ENCODE measurements at places on chromosomes 6 and 20.

DNA sequence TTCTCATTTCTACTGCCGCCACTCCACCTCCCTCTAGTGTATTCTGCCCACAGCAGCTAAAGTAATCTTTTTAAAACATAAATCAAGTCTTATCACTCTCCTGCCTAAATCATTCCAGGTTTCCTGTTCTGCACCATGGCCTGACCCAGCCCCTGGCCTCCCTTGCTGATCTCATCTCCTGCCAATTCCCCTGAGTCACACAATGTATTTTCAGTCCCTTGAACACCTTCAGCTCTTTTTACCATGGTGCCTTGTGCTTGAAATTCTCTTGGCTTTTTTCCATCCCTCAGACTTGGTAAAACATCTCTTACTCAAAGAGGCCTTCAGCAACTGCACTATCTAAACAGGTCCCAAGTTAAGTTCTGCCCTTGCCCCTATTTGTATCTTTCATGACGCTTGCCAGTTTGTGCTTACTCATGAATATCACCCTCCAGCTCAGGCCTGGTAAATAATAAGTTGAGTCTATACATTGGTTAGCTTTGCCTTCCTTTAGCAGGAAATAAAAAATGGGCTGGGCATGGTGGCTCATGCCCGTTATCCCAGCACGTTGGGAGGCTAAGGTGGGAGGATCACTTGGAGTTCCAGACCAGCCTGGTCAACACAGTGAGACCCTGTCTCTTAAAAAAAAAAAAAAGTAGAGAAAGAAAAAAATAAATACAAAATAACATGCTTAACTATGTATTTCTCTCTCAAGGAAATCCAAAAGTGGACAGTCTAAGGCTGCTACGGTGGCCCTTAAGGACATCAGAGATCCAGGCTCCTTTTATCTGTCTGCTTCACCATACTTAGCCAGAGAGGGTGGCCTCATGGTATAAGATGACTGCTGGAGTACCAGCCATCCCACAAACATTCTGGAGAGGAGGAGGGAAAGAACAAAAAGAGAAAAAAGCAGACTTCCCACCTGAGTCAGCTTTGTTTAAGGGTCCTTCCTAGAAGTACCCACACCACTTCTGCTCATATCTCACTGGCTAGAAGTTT, 62.2 kb downstream of the ARFGEF2 start:
- no peak for DNase-seq

DNA sequence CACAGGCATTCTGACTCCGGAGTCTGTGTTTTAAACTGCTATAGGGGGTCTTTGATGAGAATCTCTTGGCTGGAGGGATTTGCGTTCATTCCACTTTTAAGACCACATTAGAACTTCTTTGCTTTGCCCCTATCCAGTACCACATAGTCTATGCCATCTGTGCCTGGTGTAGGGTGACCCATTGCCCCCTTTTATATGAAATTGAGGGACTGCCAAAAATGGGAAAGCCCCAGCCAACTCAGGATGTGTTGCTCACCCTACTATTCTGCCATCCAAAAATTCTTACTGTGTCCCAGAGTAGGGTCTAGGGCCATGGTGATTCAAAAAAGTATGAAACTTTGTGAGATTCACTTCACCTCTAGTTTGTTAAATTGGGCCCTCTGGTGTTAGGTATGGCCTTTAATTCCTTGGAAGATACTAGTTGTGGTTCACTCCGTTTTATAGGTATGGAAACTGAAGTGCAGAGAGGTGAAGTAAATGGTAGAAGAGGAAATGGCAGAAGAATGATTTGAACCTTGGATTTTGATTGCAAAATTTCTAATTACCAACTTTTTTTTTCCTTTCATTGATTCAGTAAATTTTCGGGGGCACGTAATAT, 1.4 kb downstream of the PFDN4 start:
- DNase-seq = no peak

DNA sequence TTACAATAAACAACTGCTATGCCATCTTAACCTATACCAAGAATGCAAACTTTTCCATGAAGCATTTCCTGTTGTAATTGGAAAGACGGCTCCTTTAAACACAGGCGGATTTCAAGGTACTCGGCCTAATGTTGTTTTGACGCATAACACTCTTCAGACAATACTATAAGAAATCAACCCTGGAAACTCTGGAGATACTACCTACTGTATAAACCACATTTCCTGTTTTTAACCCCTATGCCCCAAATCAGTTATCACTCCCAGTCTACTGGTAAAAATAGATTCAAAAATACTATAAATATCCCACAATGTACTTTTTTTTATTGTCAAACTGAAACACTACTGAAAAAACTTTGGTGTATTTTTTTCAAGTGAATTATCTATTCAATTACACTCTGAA, 118.1 kb downstream of the IRF4 start:
- DNase-seq = no peak

- no peak for DNase-seq
Measured at GRCh38 chr6:8749465-8749864, 314.1 kb upstream of the SLC35B3 start.

DNA sequence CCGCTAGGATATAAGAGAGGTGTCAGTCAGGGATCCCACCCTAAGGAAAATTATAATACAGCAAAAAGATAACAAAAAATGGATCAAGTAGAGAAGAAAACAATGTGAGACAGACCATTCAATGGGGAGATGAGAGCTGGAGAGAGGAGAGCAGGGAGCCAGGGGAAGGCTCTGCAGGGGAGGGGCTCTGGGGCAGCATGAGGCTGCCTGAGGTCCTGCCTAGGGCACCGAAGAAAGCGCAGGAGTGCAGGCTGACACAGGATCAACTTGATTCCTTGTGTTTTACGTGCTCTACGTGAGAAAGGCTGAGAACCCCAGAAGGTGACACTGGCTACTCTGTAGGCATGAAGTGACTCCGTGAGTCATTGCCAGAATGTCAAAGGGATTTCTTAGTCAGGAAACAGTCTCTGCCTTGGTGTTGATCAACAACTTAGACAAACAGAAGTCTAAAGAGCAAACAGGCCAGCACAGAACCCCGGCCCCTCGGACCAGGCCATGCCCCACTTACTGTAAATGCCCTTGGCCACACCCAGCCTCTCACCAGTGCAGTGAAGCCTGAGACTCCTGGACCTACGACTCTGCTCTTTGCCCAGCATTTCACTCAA, 290.1 kb upstream of the PRDM1 start:
- DNase-seq = no peak

GRCh38 chr6:65776332-65776731, 69.3 kb upstream of the EYS start:
- no peak for DNase-seq

DNA sequence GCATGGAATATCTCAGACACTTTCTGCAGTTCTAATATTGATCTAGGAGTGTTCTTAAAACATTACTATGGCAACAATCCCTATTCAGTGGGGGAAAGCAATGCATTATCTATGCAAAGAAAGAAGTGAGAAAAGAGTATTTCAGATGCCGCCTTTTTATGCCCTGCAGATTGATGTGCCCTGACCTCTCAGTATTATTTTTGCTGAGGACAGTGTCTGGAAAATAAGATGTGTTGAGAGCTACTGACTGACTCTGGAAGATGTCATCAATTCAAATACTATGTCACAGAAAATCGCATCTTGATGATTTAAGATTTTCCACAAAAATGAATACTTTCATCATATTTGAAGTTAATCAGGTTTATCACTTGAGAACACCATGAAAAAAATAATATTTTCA, 22.9 kb upstream of the SPACA1 start:
- no peak for DNase-seq

DNA sequence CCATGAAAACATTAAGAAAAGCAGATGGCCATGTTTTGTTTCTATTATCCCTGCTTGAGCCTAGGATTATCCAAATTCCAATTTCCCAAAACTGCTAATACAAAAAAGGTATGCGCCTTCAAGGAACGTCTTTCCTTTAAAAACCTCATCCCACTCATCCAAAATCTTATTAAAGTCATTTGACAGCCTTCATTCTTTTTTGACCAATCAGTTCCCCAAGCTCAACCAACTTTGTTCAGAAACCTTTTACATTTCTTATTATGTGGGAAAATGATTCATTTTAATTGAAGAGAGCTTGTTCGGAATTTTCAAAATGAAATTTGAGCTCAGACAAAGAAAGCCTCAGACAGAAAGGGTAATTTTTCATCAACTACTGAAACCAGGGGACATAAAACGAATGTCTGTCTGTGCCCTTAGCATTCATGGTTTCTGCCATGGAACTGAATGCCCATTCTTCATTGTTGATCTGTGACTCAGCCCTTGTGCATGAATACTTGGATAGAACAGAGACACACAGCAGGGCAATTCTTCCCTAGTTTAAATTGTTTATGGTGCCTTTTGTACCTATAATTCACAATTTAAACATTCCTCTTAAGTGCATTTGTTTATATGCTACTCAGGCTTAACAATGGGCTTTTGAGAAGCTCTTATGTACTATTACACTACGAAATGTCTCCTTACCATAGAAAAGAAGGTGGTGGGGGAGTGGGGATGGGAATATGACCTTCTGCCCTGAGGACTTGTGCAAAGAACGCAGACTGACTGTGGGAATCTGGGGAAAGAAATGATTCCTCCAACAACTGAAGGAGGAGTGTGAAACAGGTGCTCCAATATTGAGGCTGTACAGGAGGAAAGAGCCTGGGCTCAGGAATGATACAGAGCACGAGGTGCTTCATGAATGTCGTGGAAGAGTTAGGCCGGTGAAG, 49.8 kb upstream of the ERVFRD-1 start:
- DNase-seq = no peak

- no peak for DNase-seq
Measured at GRCh38 chr20:6044115-6044514, 9.7 kb downstream of the LRRN4 start.

GRCh38 chr20:53750827-53751619, 157.4 kb upstream of the ZNF217 start:
- DNase-seq = peak; percentile 63

- DNase-seq = no peak
Measured at GRCh38 chr6:4638641-4639040, 137.6 kb upstream of the CDYL start.

GRCh38 chr6:108561742-108562502, 1.2 kb downstream of the FOXO3 start:
- no peak for DNase-seq

DNA sequence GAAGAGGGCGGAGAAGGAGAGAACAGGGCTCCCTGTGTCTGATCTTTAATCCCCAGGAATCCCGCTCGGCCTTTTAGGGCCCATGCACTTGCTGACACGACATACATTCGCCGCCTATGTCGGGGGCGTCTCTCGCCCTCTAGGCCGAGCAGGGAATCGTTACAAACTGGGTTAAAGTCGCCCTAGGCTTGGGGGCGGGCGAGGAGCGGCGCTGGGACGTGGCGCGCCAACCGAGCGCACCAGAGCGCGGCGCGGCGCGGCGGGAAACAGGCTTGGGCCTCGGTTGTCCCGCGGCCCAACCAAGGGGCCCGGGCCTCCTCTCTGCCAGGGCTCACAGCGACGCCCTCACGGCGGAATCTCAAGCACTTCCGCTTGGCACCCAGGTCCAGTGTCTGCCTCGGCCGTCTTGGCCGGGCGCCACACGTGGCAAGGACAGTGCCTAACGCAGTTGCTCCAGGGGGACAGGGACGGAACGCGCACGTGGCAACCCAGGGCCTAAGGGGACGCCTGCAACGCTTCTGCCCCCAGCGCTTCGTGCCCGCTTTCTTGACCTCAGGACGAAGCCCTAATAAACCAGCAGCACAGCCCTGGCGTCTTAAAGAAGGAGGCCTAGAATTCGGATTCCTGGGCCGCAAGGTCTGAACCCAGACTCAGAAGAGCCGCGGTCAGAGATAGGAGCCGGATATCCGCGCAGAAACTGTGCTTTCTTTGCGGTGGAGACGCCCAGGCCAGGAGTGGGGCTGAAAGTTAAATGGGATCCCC, 71.5 kb downstream of the NCR2 start:
- no peak for DNase-seq

GRCh38 chr20:51326201-51326819, 216.2 kb downstream of the NFATC2 start:
- DNase-seq = no peak

GRCh38 chr20:11452326-11452725, 465.4 kb upstream of the BTBD3 start:
- DNase-seq = no peak

DNA sequence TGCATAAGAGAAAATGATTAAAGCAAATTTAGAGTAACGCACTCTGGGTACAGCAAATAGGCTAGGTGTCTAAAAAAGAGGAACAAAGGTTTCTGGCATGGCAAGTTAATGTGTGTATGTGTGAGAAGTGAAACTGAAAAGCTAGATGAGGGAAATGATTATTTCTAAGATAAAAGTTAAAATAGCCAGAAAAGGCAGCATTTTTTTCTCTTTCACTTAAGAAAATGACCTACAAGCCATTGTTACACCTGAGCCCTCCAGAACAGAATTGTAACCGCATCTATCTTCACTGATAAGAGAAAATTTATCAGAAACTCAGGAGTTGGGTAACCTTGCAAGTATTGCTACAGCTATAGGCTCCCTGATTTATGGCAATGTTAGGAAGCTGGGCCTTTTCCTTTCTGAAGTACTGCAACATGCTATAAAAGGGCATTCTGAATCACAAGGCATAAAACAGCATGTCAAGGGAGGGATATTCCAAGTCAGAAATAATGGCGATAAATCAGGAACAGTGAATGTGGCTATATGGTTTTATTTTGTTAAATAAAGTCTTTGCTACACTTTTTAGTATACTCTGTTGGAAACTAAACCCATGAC, 395.3 kb downstream of the TBC1D32 start:
- DNase-seq = no peak

DNA sequence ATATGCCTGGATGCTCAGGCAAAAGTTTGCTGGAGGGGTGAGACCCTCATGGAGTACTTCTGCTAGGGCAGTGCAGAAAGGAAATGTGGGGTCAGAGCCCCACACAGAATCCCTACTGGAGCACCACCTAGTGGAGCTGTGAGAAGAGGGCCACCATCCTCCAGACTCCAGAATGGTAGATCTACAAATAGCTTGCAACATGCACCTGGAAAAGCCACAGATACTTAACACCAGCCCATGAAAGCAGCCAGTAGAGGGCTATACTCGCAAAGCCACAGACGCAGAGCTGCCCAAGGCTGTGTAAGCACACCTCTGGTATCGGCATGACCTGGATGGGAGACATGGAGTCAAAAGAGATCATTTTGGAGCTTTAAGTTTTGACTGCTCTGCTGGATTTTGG, 60.7 kb upstream of the GJE1 start:
- DNase-seq = no peak

GRCh38 chr6:3522561-3523260, 65.9 kb upstream of the SLC22A23 start:
- DNase-seq = no peak

DNA sequence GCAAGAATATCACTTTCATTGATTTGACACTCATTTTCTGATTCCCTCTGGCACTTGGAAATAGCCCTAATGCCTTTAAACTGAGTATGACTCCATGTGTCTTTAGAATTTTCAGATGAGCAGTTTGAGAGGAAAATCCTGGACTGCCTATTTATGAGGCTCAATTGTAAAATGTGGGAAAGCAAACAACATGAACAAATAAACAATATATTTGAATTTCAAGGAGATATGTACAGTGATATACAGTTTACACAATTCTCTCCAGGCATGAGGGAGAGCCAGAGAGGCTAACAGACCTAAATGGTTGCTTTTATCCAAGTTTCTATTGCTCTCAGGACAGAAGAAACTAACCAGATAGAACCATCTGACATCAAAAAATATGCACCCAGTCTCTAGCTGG, 748.2 kb upstream of the NRSN1 start:
- DNase-seq = no peak

GRCh38 chr6:138652824-138653223, 120.7 kb upstream of the CCDC28A start:
- DNase-seq = no peak
